ENCODE measurements at places on chromosomes 5 and 9. TPM values are rescaled to one million over a fixed set of nuclear protein-coding genes. Genes with fewer than 3 reads are reported as not detected.
A peak's percentile ranks its signal among the peaks of the same experiment; 100 is the strongest.

The SPATA31A1 gene
- total RNA-seq: not detected

The REEP2 gene
- 4.5 TPM for total RNA-seq

The C1QTNF2 gene
- not detected for total RNA-seq

DNA sequence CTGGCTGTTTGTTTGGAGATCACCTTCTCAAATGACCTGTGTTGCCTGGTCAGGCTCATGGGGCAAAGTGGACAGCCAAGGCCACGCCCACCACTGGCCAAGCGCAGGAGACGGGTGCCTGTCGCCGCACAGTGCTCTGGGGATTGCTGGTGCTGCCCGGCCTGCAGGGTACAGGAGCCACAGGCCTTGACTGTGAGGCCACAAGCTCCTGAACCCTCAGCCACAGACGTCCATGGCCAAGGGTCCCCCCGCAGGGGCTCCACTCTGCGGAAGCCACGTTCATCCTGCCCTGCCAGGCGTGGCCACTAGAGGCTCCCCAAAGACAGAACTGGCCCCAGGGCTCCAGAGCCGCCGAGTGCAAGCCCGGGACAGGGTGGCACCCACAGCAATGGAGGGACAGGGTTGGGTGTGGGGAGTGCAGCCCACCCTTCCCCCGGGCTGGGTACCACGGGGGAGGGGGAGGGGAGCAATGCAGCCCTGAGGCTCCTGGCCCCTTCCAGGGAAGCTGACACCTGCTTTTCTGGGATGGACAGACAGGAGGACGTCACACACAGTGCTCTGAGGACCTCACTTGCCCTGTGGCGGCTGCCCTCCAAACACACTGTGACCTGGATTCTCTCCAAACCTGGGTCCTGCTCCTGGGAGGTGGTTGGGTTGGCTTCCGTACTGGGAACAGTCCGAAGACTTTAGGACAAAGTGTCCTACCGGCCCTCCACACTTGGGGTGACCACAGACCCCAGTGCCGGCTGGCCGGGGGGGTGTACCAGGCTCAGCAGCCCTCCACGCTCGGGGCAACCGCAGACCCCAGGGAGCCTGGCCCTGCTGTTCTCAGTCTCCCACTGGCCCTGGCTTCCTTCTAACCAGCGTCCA is 21.5 kb downstream of the TPPP start:
- DNase-seq: peak; percentile 74

DNA sequence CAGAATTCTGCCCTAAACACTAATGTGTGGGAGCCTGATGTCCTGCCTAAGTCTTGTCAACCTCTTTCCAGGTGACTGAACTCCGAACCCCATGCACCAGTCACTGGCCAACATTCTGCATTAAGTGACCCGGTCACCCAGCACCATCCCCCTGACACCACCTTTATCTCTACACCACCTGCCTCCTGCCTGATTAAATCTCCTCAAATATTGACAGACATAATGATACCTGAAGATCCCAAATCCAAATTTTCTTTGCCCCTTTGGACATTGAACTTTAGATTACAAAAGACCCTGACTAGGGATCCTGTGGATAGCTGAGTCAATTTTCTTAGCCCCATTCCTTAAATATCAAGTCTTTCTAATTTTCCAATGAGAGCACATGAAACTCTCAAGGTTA is 150.1 kb downstream of the GHR start:
- no peak for DNase-seq

- DNase-seq: no peak
Measured at GRCh38 chr5:113245427-113246225, 189.2 kb downstream of the TSSK1B start.

GRCh38 chr9:114371973-114372917 is 15.5 kb downstream of the AKNA start:
- no peak for DNase-seq

DNA sequence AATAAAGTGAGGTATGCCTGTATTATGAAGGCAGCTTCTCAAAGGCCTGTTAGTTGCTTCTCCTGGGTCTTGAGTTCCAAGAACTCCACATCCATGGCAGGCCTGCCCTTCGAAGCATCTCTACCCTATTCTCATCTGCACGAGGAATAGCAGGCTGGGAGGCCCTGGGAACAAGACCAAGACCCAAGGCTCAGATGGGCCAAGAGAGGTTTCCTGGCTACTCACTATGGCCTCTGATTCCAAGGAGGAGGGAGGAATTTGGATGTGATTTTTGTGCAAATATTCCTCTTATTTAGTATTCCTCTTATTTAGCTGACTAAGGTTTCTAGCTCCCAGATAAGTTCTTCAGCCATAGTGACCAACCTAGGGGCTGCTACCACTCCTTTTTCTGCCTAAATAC is 151.3 kb downstream of the SAXO1 start:
- no peak for DNase-seq

DNA sequence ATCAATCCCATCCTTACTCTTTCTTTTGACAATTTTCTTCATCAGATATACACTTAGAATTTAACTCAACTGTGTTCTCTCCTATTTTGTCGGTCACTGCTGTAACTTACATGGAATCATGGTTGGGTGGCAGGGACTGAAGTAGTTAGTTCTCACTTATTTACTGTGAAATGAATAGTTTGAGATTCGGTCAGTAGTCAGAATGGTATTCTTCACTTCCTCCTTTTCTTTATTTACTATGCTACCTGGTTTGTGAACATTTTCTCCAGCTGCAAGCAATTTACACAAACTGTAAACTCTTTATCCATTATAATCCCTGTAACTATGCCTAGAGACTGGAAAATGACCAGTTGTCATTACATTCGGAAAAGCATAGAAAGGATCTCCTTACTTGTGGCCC is 41.5 kb upstream of the GDNF start:
- no peak for DNase-seq

DNA sequence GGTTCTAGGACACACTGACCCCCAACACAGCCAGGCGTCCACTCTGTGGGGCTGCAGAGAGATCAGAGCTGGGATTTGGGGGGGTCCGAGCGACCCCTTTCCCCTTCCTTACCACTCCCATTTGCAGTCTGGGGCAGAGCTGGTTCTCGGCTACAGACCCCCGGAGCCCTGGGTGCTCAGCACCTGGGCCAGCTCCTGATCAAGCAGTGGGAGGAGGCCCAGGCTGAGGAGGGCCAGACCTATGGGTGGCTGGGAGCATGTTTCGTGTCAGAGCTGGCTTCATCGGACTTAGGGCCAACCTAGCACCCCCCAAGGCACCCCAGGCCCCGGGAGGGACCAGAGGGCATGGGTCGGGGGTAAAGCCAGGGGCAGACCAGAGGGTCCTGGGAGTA is 7.6 kb downstream of the GRIN1 start:
- no peak for DNase-seq

DNA sequence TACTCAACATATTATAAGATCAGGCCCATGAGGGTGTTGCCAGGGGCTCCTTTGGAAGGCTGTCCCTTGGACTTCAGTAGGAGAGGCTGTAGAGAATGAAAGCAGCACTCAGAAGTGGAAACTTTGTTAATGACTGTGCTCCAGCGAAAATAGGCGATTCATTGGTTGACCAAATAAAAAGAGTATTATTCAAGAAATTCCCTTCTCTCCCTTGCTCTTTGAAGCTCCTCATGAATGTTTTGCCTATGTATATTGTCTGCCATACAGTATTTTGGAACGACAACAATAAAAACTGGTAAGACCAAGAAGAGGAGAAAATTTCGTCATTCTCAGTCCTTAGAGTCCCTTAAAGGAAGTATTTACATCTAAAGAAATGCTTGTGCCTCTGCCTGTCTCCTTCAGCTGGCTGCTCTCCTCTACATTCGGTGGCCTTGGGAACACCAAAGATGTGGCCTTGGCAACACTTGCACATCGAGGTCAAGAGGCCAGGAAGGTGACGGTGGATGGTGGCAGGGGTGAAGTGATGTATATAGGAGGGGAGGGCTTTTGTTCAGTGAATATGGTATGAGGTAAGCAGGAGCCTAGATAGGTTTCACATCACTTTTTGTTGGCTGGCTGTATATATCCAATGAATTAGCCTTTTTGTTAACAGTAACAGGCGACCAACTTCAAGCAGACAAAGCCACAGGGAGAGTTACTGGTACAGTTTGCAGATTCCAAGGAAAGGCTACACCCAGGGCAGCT is 95.0 kb upstream of the ACTBL2 start:
- no peak for DNase-seq

- no peak for DNase-seq
Measured at GRCh38 chr9:104142799-104143549, 48.9 kb downstream of the SMC2 start.

GRCh38 chr5:136208916-136209315 is 16.0 kb upstream of the SMIM32 start:
- no peak for DNase-seq

DNA sequence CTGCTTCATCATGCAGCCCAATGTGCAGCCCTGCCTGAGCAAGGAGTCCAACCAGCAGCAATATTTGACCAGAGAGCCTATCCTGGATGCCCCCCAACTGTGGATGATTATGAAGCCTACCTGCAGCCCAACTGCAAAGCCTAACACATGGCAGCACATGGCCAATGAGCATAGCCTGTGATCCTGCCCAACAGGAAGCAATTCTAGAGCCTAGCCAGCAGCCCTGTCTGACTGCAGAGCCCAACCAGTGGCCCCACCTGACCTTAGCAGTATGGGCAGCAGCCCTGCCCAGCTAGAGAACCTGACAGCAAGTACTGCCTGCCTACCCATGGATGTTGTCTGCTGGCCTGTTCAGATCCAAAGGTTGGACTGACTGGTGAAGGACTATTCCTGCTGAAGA is 97.3 kb upstream of the SH3GL2 start:
- no peak for DNase-seq

- DNase-seq: no peak
Measured at GRCh38 chr5:153700940-153701339, 210.5 kb downstream of the GRIA1 start.

DNA sequence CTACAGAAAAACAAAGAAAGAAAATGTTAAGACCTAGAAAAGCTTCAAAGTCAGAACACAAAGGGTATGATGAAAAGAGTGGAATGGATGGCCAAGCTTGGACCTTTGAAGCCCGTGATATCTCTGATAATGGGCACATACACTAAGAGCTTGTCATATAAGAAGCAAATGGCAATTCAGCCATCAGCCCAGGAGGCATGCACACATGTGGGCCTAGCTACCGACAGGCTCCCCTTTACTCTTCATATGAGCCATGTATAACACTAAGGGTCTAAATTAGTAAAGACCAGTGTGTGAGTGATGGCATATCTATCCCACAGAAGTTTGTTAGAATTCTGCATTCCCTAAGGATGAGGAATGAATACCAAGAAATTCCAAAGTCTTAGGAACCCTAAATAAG is 20.1 kb downstream of the GRHPR start:
- no peak for DNase-seq

DNA sequence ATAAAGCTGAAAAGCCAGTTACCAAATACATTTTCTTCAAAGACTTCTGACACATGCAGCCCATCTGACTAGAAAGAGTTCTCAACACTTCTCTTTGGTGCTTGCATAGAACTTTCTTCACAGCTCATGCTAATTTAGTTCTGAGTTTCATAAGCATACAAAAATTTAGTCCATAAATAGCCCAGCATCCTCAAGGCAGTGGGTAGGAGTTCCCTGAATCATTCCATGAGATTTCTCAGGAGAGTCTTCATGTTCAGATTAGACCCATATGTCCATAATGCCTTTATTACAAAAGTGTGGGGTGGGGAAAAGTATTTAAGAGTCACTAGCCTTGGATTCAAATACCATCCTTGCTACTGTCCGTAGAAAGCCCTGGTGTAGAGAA is 290.2 kb upstream of the RGMB start:
- DNase-seq: no peak

- DNase-seq: no peak
Measured at GRCh38 chr9:22079873-22080341, 70.8 kb upstream of the CDKN2B start.

DNA sequence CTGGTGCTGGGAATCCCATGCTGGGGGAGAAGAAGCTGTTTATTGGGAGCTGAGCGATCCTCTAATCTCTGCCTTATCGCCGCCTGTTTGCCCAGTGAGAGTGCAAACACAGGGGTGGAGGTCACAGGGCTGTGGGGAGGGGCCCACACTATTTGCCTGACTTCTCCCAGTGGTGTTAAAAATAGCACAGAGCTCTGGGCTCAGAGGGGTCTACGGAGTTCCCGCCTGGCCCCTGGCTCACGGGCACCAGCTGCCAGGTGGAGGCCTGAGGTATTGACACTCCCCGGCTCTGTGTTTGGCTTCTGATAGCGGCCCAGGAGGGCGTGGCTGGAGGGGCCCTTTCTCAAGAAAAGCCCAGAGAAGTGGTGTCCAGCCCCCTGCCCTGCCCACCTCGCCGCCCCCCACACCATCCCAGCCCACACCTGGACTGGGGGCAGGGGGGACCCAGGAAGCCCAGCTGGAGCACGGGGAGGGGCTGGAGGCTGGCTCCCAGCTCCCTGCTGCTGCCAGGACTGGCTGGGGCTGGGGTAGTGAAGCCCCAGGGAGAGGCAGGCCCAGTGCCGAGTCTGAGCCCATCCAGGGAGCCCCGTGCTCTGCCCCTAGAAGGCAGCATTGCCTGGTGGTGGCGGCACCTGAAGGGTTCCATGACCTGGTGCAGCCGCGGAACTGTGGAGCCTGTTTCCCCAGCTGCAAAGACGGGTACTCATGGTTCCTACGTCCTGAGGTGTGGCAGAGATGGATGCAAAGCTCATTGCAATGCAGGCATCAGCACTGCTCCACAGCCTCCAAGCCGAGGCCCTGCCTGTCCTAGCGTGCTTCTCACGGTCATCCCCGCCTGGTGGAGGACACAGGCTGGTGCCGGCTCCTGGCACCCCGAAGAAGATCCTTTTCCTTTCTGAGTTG is 35.7 kb upstream of the EGFL7 start:
- DNase-seq: peak; percentile 91

GRCh38 chr5:8192840-8193239 is 323.9 kb downstream of the MTRR start:
- DNase-seq: no peak

Data from Caco-2 (cell line).